ENCODE measurements at places on chromosomes 1 and 21.

GRCh38 chr1:7568053-7568452 lies 203.0 kb upstream of the VAMP3 start:
- no peak for DNase-seq

DNA sequence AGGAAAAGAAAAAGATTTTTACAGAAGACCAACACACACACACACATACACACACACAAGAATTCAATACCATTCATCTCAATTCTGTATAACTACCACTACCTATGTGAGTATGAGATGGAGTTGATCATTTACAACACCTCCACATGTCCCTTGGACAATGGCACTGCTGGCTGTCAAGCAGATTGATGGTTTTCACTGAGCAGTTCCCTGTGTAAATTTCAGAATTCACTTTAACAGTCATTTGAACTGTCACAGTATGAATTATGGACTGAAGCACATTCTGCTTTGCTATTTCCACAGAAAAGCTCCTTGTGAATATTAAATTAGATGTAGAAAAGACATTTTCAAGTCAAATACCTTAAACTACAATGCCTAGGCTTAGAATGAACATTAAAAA lies 14.3 kb downstream of the KCNT2 start:
- DNase-seq: no peak

DNA sequence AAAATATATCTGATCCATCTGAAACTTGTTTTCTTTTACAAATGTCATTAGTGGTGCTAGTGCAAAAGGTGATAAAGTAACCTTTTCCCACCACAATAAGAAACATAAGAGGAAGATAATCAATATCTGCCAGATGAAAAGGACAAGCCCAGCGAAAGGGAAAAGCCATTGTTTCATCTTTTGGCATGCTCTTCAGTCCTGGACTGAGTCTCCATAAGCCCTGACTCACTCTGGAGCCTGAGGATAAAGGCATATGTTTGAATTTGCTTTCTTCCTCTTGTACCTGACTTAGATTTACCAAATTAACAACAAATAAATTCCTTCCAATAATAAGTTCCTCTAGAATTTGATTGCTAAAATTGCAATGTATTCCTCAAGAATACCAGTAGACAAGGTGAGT lies 13.6 kb downstream of the DNAJC11 start:
- DNase-seq: no peak

DNA sequence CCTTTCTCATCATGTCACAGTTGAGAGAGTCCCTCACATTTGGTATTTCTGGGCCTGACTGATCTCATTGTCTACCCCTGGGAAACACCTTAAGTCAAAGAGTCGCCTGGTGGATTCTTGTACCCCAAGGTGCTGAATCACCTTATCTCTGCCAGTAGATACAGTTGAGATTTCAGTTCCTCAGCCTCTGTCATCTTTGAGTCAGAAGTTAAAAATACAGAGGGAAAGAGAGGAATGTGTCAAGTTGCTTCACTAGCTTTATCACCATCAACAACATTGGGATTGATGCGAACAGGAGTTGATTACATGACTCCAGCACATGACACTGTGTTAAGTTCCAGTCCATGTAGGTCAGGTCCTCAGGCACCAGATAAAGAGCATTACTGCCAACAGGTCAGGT lies 513.0 kb downstream of the NUF2 start:
- DNase-seq: no peak

GRCh38 chr1:2394761-2395160 lies 3.1 kb downstream of the RER1 start:
- DNase-seq: no peak

DNA sequence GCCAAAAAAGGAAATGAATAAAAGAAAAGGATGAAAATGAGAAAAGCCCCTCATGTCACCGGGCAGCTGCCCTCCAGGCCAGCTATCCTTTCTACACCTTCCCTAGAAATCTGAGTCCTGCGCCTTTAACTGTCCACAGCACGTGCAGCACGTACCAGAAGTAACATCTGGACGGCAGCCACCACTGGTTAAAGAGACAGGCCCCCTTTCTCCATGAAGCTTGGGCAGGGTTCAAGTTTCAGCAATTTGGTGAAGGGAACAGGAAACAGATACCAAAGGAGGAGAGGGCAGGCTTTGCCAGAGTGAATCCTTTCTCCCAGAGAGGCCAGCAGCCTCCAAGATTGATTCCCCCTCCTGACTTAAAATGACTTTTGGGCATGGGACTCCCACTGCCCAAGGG lies 3.6 kb upstream of the KIAA2013 start:
- DNase-seq: no peak

DNA sequence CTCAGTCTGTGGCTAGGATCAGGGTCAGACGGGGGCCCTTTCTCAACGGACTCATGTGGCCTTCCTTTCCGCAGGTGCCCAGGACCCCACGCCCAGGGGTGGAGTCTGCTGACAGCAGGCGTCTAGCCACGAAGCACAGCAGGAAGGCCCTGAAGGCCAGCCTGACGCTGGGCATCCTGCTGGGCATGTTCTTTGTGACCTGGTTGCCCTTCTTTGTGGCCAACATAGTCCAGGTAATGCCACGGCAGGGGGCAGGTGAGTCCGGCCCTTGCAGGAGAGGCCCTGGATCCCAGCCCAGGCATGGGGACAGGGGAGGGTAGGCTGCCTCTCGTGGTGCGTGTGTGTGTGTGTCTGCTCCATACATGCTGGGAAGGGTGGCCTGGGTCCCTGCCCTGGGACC lies 13.8 kb downstream of the HTR6 start:
- DNase-seq: no peak

- no peak for DNase-seq
Measured at GRCh38 chr1:156815961-156816422, 656 bp downstream of the SH2D2A start.

DNA sequence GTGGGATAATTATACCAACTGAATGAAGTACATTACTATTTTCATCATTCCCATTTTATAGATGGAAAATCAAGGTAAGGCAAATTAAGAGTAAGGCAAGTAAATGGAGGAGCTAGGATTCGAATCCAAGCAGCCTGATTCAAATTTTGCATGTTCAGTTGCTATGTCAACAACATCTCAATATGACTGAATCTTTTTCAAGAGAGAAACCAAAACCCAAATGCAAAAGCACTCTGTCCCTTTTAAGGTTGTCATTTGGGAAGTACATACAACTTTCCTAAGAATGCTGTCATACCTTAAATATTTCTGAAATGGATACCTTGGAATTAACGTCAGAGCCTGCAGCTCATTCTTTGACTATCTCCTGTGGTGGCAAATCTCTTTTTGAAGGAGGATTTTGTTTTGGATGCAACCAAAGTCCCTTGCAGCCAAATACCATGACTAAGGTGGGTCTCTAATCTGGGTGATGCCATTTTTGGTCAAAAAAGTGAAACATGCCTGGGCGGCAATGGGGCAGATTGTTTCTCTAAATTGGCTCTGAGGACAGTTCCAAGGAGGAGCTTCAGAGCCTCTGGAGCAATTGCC lies 25.4 kb downstream of the ADAMTS1 start:
- no peak for DNase-seq

DNA sequence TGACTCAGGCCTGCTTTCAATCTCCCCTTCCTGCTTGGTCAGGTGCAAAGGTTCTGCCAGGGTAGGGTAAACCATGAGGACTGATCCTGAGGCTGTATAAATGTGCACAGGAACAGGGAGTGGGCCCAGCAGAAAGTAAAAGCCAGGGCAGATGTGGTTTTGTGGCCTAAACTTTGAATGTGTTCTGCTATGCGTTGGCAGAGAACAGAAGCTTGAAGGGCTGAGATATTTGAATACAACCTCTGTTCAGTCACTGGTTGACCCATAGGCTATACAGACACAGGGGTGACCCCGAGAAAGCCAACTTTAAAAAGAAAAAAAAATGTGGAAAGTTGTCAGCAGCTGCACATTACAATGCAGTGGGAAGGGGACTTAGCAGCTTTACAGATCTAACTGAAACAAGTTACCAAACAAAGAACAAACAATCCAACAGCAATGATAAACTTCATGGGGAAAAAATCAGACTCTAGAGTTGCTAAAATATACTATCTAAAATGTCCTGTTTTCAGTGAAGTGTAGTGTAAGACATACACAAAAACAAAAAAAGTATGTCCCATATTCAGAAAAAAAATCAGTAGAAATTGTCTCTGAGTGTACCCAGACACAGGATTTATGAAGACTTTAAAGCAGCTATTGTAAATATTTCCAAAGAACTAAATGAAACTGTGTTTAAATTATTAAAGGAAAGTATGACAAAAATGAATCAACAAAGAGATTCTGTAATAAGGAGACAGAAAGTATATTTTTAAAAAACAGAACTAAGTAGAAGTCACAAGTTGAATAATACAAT lies 216.1 kb downstream of the RPS6KC1 start:
- DNase-seq: no peak

DNA sequence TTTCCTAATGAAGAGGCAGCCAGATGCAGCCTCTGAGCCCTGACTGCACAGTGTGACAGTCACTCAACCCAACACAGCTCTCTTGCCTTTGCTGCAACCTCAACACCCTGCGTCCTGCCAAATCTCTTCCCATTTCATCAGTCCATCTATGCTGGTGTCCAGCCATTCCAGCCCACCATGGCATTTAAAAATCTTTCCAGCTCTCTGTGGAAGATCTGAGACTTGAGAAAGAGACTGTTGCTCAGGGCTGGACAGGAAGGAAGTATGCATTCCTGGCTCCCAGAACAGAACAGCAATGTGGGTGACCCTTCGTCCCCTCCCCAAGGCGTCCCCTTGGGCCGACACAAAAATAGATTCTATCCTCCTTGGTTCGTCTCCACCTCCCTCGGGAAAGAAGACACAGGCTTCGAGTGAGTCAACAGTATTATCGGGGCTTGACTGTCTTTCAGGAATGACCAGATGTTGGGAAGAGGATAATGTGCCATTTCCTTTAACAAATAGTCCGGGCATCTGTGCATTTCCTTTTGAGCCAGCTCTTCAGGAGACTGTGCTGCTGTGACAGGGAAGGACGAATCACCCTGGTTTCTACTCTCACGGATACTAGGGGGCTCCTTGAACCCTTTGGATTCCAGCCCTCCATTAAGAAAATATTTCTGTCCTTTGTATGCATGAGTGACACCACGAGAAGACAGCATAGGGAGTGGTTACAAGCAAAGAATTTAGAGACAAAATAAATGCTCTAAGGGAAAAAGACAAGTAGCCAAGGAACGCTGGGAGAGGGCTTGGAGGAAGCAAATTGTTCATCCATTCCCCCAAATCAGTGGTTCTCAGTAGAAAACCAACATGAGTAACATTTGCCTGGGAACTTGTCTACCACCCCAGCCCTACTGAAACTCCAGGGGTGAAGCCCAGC lies 111.4 kb upstream of the CDC42BPA start:
- DNase-seq: no peak

GRCh38 chr1:99685516-99686180 lies 39.7 kb downstream of the PALMD start:
- DNase-seq: no peak

DNA sequence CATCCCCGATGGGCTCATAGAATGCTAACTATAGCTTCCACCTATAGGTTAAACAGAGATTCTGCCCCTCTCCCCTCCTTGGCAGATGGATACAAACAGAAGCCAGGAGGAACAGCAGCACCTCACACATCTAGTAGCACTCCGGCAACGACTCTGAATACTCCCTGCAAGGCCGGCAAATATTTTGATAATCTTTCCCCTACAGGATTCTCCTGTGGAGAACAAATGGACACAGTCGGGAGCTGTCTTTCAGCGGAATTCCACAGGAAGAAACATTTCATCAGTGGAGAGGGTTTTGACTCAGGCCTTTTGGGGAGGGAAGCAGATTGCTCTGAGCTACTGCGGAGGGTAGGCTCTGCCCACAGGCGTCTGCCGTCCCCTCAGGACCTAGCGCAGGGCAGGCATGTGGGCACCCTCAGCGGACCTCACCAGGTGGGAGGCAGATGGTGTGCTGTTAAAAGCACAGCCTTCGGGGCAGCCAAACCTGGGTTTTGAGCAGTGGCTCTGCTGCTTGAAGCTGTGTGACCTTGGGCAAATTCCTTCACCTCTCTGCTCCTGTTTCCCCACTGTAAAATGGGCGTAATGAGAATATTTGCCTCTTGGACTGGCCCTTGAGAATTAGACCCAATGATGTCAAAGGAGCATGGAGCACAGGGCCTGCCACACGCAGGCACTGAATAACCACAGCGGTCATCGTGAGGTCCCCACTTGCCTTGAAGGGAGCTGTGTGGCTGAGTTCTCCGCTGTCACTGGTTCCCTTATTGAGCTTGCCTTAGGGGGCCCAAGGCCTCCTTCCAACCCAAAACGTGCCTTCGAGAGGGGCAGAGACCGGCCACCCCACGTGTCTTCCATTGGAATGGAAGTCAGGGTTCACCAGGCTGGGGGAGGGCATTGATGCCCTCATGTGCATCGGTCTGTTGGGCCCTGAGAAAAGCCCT lies 19.2 kb upstream of the BCAR3 start:
- no peak for DNase-seq

GRCh38 chr1:7646981-7647901 lies 123.9 kb upstream of the VAMP3 start:
- no peak for DNase-seq

Data from cortex of kidney (tissue), 1 donor.